ENCODE measurements at places on chromosomes 6 and 20.

GRCh38 chr6:139533171-139533570 is 158.7 kb upstream of the CITED2 start:
- DNase-seq, result no peak

- DNase-seq, result no peak
These were observed 864 bp upstream of the BCLAF1 start for GRCh38 chr6:136290410-136291010.

DNA sequence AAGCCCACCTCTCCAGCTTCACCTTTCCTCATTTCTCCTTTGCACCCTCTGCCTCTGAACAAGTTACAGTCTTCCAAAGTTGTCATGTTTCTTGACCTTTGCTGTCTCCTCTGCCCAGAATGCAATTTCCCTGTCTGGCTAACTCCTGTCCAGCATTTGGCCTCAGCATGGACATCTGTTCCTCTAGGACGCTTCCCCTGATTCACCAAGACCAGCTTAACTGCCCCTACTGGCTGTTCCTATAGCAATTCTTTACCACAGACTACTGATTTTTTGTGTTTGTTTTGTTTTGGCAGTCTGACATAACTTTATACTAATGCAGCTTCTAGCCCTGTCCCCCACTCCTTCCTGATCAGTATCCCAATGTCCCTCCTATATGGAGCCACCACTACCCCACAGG is 13.4 kb downstream of the GNL1 start:
- no peak for DNase-seq

GRCh38 chr20:1190847-1191246 is 6.1 kb upstream of the TMEM74B start:
- DNase-seq, result no peak

- DNase-seq, result no peak
These were observed 22.0 kb downstream of the ACSS1 start for GRCh38 chr20:25035921-25036320.

GRCh38 chr6:109325400-109325801 is 56.9 kb downstream of the CD164 start:
- no peak for DNase-seq

DNA sequence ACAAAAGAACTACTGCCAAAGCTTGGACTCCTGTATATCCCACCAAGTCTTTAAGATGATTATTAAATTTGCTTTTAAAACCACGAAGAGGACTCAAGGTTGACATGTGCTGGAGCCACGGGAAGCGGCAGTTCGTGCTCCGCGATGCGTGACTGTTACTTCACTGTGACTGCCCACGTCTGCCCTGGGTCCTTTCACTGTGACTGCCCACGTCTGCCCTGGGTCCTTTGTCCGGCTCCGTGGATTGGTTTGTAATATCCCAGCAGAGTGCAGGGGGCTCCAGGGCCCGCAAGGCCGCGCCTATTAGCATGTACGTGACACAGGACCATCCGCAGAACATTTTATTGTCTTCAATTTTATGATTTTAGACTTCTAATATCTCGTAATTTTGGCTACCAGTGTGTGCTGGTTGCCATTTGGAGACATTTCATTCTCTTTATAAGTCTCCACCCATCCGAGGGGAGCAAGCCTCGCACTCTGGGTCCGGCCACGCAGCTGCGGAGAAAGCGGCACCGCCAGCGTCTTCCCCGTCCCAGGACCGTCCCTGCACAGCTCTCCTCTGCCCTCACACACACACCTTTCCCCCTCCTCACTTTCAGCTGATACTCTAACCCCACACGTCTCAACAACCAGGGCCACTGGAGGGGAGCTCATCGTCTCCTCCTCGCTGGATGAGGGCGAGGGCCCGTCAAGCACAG is 42.9 kb downstream of the DACT2 start:
- DNase-seq, result no peak

GRCh38 chr6:5205035-5205507 is 55.7 kb downstream of the LYRM4 start:
- DNase-seq, result no peak

GRCh38 chr6:88141561-88142296 is 24.4 kb downstream of the CNR1 start:
- DNase-seq, result no peak

DNA sequence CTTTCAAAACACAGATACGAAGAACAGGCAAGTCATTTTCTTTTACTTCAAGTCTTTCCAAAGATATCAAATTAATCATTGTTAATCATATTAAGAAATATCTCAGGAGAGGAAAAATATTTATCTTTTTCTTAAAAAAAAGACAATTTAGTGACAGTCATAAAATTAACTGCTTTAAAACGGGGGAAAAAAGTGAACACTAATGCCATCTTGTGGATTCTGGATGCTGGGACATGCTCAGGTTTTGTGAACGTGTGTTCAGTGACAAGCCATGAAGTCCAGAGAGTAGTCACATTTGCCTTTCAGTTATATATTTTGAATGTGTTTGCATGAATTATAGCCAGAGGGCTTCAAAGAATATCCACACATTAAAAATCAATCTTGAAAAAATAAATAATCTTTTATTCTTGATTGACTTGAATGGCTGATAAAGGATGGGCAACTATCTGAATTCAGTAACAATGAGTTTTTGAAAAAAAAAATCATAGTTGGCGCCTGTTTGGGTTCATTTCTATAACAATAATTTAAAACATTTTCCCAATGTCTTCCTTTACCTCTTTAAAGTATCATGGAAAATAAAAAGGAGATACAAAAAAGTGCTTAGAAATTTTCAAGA is 74.7 kb upstream of the NOX3 start:
- DNase-seq, result no peak

GRCh38 chr6:87393026-87393622 is 14.6 kb upstream of the CFAP206 start:
- peak; percentile 53 for DNase-seq

GRCh38 chr6:10315658-10316372 is 99.1 kb downstream of the TFAP2A start:
- DNase-seq, result no peak

DNA sequence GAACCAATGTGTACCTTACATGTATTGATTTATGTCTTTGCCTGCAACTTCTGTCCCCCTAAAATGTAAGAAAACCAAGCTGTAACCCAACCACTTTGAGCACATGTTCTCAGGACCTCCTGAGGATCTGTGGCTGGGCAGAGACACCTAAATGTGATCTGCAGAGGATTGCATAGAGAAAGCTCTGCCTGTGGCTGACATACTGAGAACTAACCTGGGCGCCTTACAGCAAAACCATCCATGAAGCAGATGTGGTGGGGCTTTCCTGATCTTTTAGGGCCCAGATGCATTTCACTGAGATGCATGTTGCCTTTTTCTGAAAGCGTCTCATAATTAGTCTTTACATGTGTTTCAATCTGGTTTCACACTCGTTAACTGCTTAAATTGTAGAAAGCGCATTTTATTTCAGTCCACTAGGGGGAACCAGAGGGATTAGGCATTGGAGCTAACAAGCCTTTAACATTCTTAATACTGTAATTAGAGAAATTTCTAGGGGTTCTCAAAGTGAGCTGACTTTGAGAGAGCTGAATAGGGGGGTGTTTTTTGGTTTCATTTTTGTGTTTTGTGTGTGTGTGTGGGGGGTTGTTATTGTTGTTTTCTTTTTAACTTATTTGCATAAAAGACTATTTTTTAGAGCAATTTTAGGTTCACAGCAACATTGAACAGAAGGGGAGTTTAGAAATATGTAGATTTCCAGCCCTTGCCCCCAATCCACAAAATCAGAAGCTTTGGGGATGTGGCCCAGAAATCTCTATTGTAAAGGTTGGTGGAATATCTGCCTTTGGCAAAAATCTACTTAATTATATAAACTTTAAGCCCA is 50.9 kb upstream of the FAM184A start:
- peak; percentile 56 for DNase-seq

DNA sequence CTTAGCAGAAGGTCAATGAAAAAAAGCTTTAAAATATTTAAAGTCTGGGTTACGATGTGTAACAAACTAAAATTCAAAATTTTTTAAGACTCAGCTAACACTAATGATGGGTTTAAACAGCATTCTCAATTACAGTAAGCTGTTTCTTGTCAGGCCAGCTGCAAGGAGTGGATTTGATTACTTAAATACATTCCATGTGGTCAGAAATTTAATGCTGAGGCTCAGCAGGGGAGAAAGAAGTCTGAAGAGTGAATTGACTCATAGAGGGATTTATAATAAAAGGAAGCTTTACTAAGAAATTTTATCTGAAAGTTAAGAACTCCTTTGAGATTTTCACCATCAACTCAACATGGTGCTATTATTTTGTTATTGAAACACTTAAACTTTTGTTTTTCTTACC is 398.6 kb downstream of the KHDRBS2 start:
- DNase-seq, result no peak

DNA sequence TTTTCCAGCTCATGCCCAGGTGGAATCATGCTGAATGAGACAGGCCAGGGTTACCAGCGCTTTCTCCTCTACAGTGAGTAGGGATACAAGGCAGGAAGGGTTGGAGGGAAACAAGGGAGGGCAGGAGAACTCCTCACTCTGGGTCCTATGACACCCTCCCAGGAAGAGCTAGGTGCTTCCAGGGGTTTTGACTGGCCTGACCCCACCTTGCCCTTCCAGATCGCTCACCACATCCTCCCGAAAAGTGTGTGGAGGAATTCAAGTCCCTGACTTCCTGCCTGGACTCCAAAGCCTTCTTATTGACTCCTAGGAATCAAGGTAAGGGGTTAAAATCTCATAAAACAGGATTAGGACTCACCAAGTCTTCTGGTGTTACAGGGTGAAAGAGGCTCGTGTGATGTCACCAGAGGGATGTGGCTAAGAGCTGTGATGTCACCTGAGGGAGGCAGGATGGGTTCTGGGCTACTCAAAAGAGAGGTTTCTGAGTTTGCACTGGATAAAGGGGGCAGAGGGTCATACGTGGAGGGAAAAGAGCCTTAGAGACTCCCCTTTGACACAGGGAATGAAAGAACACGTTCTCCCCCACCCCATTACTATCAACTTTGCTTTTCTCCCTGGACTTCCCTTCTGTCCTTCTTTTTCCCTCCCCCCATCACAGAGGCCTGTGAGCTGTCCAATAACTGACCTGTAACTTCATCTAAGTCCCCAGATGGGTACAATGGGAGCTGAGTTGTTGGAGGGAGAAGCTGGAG is 1.9 kb downstream of the APOM start:
- no peak for DNase-seq

GRCh38 chr6:138912308-138912707 is 75.7 kb downstream of the REPS1 start:
- no peak for DNase-seq

GRCh38 chr6:161056451-161056850 is 64.9 kb downstream of the MAP3K4 start:
- DNase-seq, result no peak

DNA sequence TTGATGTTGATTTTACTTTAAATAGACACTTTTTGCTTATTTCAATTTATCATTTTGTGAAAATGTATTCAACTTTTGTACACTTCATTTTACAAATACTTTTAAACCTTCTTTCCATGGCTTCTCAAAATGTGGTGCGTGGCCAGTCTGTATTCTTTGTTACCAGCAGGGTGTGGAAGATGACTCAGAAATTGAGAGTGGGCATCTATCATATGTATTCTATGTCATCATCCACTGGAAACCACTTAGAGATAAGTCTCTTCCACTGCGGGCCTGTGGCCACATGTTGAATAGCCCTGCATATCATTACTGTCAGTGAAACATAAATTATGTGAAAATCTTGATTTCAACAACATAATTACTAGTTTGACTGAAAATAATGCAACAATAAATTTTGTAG is 52.6 kb upstream of the MC3R start:
- no peak for DNase-seq

DNA sequence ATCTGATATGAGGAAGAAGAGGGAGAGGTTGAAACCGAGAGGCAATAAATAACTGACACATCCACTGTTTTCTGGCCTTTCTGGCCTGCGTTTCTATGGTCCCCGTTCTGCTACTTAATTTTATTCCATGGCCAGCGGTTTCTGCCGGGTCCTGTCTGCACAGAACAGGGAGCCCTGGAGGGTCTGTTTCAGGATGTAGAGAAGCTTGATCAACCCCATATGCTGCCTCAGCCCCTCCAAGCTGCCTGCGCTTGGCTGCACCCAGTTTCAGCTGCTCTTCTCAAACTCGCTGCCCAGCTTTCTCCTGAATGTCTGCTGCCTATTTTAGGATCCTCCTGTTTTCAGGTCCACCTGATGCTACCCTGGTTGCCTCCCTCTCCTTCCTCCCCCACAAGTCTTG is 18.5 kb upstream of the PACSIN1 start:
- no peak for DNase-seq

GRCh38 chr6:109503327-109504224 is 20.6 kb upstream of the ZBTB24 start:
- no peak for DNase-seq

DNA sequence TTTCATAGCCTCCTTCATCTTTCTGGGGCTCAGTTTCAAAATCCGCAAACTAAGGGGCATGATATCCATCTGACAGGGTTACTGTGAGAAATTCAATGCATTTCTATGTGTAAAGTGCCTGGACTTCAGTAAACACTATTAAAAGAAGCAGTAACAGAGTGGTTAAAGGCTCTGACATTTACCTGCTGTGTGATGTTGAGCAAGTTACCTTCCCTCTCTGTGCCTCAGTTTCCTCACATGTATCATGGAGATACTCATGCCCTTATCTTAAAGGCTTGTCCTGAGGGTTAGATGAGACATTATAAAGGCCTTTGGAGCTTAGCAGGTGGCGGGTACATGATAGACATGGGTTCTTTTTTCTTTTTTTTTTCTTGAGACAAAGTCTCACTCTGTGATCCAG is 46.8 kb downstream of the EYA2 start:
- DNase-seq, result no peak

DNA sequence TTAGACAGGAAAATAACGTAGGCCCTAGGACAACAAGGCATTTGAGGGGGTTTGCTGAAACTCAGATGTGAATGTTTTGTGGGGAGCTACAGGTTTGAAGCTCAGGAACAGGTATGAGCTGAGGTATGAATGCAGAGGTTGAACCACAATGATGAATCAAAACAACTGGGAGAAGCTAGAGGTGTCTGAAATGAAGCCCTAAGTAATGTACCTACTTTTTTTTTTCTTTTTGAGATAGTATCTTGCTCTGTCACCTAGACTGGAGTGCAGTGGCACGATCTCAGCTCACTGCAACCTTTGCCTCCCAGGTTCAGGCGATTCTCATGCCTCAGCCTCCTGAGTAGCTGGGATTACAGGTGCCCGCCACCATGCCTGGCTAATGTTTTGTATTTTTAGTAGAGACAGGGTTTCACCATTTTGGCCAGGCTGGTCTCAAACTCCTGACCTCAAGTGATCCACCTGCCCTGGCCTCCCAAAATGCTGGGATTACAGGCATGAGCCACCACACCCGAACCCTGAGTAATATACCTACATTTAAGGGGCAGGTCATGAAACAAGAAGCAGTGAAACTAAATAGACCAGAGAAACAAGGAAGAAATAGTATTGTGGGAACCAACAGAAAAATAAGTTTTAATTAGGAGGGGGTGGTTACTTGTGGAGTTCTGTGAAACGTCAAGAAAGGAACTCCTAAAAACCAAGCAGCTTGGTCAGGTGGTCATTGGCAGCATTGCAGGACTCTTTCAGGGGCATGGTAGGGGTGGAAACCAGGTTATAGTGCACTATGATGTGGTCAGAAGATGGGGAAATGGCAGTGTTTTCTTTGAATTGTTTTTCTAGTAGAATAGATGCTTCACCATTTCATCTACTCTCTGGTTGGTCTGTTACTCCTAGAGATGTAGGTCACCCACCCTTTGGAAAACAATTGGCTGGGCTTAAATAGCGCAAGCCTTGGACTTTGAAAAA is 138.1 kb downstream of the CD164 start:
- DNase-seq, result no peak

GRCh38 chr6:119303164-119303887 is 46.2 kb downstream of the MAN1A1 start:
- DNase-seq, result no peak

- DNase-seq, result no peak
These were observed 56.2 kb downstream of the SNX9 start for GRCh38 chr6:157879034-157879872.

- DNase-seq, result no peak
These were observed 330.8 kb downstream of the TAF4 start for GRCh38 chr20:61734733-61735502.

Measured in right renal pelvis (tissue), 4 donors.